ENCODE measurements at places on chromosomes 4 and X.

DNA sequence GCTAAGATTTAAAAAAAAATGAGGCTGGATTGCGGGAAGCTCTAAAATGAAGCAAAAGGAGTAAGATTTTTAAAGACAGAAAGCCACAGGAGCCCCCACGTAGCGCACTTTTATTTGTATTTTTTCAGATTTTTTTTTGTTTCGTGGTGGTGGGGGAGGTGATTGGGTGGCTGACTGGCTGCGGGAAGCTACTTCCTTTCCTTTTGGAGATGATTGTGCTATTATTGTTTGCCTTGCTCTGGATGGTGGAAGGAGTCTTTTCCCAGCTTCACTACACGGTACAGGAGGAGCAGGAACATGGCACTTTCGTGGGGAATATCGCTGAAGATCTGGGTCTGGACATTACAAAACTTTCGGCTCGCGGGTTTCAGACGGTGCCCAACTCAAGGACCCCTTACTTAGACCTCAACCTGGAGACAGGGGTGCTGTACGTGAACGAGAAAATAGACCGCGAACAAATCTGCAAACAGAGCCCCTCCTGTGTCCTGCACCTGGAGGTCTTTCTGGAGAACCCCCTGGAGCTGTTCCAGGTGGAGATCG lies 908 bp downstream of the PCDH10 start:
- no peak for DNase-seq

DNA sequence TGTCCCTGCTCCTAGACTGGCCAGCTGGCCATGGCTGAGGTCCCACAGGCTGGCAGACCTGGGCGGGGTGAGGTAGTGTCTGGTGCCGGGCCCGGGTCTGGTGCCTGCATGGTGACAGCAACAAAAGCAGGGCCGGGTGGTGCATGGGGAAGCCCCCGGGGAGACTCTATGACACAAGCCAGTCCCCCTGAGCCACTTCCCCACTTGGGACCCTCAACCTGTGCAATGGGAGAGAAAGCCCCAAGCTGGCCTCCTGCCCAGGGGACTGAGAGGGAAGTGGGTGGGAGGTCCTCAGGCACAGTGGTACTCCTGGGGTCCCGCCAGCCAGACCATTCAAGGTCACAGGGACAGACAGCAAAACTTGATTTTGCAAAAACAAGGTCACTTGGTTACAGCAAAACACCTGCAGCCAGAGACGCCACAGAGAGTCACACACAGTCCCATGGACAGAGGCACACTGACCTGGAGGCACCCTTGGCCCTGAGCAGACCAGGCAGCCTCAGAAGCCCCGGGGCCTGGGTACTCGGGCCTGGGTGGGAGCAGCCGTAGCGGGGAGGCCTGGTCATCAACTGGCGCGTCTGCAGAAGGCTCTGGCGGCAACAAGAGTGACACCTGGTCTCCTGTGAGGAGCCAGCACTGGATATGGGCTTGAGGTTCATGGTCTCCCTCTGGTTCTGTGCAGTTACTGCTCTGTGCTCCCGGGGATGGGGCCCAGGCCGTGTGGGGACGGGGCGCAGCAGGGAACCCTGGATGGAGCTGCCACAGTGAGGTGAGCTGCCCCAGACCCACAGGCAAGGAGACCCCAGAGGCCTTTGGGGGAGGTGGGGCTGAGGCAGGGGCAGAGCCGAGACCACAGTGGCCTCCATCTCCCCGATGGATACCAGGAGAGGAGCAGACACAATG lies 60.6 kb downstream of the HTRA3 start:
- DNase-seq: no peak

DNA sequence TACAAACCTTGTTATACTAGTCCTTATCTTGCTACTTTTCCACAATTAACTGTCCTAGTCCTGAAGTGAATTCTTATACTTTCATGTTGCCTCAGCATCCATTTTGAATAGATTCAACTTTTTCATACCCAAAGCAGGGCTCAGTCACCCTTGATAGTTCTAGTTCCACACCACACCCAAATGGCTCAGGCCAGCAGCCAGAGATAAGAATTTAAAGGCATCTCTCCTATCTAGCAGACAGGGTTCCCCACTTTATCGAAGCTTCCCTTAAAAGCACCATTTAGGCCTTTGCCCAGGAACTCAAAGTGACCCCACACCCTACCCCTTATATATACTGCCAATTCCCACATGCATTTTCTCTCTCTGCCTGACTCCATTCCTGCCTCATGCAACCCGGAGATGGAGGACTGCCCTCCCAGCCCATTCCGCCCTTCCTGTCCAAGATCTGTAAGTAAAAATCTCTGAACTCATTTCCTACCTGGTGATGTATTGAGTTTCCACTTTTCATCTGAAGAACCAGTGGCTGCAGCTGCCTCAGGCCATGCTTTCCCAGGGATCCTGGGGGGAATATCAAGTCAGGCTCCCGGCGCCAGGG lies 63.7 kb upstream of the TXK start:
- no peak for DNase-seq

DNA sequence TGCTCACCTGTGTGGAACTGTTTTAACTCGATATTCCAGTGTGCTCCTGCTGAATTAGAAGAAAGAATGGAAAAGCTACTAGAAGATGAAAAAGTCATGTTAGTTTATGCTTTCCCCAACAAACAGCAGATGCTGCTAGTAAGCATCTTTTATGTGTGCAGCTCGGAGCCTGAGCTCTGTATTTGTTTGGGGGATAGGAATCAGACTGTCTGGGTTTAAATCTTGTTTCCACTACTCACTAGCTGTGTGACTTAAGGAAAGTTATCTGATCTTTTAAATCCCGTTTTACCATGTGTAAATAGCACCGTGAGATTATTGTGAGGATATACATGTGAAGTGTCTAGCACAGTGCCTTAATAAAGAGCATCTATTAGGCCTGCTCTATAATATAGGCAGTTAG lies 24.0 kb upstream of the SPARCL1 start:
- no peak for DNase-seq

GRCh38 chr4:125780164-125780563 lies 465.4 kb downstream of the FAT4 start:
- DNase-seq: no peak

GRCh38 chrX:17182317-17182716 lies 192.7 kb upstream of the NHS start:
- no peak for DNase-seq

- DNase-seq: no peak
These were observed 13.8 kb downstream of the PCDH10 start for GRCh38 chr4:133162941-133163340.

GRCh38 chr4:183436417-183436816 lies 8.0 kb upstream of the CDKN2AIP start:
- no peak for DNase-seq

GRCh38 chrX:10017872-10018271 lies 50.7 kb downstream of the CLDN34 start:
- no peak for DNase-seq

GRCh38 chr4:82801910-82802521 lies 3.4 kb upstream of the SCD5 start:
- DNase-seq: peak; percentile 10

GRCh38 chr4:151195801-151196200 lies 81.2 kb upstream of the PRSS48 start:
- DNase-seq: no peak

DNA sequence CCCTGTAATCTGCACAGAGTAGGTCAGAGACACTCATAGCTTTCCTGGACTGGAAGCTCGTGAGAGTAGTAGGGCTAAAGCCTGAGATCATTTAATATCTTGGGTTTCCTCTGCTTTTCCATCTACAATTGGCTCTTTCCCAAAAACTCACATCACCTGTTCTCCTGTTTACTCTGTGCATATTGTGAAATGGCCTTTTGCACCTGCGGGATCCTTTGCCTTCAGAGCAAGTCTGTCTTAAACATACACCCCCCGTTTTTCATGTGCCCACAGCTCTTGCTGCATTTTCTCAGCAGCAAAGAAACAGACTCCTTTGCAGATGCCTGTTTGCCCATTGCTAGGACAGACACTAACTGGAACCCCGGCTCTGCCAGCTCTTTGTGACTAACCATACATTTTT lies 608.3 kb upstream of the PCDH10 start:
- DNase-seq: no peak

DNA sequence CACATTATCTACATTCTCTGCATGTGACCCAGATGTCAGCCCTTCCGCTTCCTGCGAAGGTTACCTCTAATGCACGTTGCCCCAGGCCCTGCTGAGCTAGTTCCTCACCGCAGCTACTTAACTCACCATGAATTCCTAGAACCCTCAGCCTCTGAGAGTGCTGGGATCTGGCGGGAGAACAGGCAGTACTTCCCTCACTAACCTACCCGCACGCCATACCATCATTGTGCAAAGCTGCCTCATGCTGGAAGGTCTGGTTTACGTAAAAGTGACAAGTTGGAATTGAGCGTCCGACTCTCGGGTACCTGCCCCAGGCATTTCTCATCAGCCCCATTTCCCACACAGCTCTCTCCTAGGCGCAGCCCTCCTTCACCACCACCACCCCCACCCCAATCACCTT lies 6.3 kb downstream of the SLC25A4 start:
- no peak for DNase-seq

- no peak for DNase-seq
These were observed 70.6 kb downstream of the ARFIP1 start for GRCh38 chr4:152850377-152850776.

- DNase-seq: no peak
These were observed 39.3 kb downstream of the DOCK11 start for GRCh38 chrX:118534716-118535493.

GRCh38 chr4:85751866-85752265 lies 276.9 kb downstream of the ARHGAP24 start:
- no peak for DNase-seq

GRCh38 chrX:136162827-136163570 lies 15.7 kb downstream of the FHL1 start:
- DNase-seq: peak; percentile 10

- no peak for DNase-seq
These were observed 1.4 kb downstream of the RPS6KA3 start for GRCh38 chrX:20265221-20265725.

DNA sequence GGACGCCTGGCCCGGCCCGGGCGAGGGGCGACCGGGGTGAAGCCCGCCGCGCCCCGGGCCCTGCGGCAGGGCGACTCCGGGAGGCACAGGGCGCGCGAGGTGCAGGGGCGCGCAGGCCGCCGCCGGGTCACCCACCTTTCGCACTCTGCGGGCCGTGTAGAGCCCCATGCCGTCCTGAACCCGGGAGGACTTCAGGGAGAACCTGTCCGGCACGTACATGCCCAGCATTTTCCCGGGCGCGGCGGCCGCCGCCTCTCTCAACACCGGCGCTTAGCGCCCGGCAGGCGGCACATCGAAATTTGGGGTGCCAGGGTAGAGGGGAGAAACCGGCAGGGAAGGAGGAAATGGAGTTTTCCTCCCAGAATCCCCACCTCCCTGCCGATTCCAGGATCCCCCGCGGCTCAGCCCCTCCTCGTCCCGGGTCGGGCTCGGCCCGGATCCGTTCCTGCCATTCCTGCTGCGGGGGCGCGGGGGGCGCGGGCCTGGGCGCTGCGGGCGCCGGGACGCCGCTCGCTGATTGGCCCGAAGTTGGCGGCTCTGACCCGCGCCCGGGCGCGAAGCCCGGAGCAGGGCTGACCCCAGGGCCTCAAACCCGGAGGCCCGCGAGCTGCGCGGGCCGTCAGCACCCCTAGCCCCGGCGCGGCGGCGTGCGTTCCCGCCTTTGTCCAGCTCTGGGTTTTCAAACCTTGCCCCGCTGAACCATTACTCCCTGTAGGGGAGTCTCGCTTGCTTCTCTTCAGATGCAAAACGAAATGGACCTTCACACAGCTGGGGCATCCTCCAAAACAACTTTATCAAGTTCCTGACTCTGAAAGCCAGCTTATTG lies at the start of gene PRDM5:
PRDM5 (minus strand) TSS at position 346 of the 826 bp plus-strand sequence; CDS start at position 228, 118 bp downstream.
- DNase-seq: no peak

GRCh38 chrX:56994375-56995270 lies 718 bp downstream of the SPIN3 start:
- DNase-seq: no peak

GRCh38 chr4:30866907-30867306 lies 146.7 kb downstream of the PCDH7 start:
- DNase-seq: no peak

DNA sequence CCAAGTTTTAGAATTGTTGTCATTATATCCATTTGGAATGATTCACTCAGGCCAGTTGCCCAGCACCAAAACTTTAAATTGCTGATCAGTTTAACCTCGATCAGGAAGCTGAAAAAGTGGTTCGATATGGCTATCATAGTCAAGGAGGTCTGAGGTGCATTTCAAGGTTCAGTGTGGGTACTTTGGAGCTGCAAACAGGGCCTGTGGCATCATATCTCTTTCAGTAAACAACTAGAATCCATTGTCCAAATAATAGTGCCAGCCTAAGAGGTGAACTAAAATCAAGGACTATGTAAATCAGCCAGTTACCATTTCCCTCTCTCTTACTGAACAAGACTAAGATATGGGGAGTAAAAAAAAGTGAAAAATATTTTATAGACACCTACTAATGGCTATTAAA lies 14.2 kb downstream of the TMEM47 start:
- no peak for DNase-seq

DNA sequence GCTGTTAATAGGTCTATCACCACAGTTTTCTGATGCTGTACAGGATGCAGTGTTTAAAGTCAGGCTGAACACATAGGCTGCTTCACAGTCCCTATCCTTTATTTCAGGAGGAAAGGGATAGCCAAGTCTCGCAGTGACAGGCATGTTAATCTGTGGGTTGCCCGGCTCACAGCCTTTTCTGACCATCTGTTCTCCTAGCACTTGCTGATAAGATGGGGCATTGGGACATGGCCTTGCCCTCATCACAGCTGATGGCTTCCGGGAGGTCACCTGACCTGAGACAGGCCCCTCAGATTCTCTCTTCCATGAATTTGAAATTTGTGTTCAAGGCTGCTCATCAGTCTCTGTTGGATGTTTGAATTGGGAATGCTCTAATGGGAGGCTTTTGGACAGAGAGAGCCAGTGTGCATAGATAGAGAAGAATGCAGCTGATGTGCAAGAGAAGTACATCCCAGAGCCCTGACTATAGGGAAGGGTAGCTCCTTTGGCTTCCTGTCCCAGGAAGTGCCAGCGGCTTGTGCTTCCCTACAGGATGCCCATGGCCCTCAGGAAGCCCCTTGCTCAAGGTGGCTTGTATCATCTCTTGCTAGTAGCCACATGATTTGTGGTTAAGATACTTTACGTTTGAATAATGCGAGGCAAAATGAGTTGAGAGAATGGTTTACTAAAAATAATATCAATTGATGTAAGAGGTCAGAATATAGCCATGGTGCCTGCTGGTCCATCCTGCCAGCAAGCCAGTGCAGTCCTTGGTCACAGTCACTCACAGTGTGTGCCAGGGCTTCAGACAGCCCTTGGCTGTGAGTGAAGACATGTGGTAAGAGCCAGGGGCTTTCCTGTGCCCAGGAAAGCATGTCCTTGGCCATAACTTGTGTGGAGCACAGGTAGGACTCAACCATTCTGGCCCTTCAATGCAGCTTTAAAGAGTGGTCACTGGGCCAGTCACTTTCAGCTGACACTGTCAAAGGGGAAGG lies 88.6 kb downstream of the TSPAN7 start:
- no peak for DNase-seq

DNA sequence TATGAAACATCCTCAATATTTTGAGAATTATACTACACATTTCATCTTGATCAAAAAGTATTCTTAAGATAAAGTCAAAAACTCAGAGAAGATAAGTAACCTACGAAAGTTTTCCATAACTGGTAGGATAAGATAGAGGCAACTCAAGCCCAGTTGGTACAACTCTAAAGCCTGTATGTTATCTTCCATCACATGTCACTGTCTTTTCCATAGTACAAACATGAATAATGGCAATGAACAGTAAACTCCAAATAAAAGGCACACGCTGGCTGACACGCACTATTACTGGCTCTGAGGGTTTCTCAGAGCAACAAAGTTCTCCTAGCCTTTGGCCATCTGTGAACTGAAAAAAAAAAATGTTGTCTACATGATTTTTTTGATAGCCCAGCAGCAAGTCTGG lies 27.2 kb downstream of the LIN54 start:
- no peak for DNase-seq

All from NCI-H1694 (cell line).